ENCODE measurements at places on chromosomes 7 and 10.
A peak's percentile ranks its signal among the peaks of the same experiment; 100 is the strongest.

- DNase-seq = peak; percentile 80
Observed at GRCh38 chr7:83936056-83936708, 258.4 kb downstream of the SEMA3A start.

DNA sequence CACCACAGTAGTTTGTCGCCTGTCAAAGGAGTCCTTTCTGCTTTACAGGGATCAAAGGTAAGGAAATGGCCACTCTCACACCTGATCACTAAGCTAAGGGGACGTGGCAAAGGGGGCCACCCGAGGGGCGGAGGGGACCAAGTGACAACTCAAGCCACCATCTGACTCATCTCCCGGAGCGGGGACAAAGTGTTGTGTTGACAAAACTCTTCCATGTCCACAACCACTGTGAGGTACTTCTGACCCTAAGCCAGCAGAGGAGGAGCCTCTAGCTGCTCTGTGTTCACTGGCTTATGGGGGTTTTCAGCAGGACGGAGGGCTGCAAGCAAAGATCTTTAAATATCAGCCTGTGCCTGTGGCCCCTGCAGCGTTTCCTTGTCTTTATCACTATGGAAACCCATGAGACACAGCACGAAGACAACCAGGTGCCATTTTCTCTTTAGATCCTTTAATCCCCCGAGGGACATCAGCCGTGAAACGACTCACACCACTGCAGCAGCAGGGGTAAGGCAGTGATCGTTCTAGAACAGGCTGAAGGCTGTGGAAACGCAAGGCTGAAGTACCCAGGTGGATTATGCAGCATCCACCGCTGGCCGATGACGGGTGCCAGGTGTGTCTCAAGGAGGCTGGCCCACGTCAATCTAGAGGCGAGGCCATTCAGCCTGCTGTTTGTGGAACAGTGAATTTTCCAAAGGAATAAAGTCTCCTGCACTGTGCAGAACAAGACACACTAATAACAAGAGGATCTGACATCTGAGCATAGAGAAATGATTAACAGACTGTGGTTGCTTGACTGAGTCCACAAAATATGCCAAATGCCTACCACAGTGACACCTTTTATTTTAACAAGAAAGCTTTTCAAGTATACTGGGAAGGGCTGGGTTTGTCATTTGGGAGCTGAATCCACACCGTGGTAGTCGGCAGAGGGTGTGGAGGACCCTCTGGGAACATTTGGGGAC is 26.6 kb upstream of the DDC start:
- no peak for DNase-seq

- DNase-seq = no peak
Observed at GRCh38 chr7:151539088-151539671, 19.5 kb upstream of the RHEB start.

GRCh38 chr7:117375380-117375779 is 51.9 kb downstream of the ASZ1 start:
- DNase-seq = peak; percentile 12

- DNase-seq = no peak
Observed at GRCh38 chr10:63651864-63652263, 130.7 kb downstream of the REEP3 start.

- no peak for DNase-seq
Observed at GRCh38 chr10:51800121-51800520, 100.7 kb upstream of the CSTF2T start.

- no peak for DNase-seq
Observed at GRCh38 chr7:69035826-69036225, 562.4 kb upstream of the AUTS2 start.

GRCh38 chr10:70656489-70656888 is 15.8 kb upstream of the ADAMTS14 start:
- peak; percentile 93 for DNase-seq

GRCh38 chr10:84117686-84118394 is 21.5 kb upstream of the GHITM start:
- no peak for DNase-seq

DNA sequence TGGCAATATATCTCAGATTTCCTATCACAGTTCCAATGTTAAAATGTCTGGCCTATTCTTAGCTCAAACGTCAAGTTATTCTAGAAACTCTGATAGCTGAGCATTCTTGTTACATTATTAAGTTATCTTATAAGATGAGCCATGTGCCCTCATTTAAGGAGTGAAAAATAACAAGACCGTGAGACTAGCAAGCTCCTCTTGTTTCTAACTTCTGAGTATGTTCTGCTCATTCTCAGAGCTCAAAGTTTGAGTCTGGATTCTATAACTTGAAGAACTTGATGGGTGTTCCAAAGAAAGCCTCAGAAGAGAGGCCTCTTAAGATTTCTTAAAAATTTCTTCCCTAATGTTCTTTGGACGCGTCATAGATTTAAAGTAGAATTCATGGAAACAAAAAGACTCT is 215.2 kb downstream of the HTR7 start:
- DNase-seq = no peak

- DNase-seq = peak; percentile 86
Observed at GRCh38 chr7:108358553-108358952, 97.7 kb downstream of the NRCAM start.

GRCh38 chr7:33982425-33982786 is 77.1 kb downstream of the BMPER start:
- peak; percentile 62 for DNase-seq

GRCh38 chr10:103692436-103692951 is 162.9 kb downstream of the SH3PXD2A start:
- no peak for DNase-seq

DNA sequence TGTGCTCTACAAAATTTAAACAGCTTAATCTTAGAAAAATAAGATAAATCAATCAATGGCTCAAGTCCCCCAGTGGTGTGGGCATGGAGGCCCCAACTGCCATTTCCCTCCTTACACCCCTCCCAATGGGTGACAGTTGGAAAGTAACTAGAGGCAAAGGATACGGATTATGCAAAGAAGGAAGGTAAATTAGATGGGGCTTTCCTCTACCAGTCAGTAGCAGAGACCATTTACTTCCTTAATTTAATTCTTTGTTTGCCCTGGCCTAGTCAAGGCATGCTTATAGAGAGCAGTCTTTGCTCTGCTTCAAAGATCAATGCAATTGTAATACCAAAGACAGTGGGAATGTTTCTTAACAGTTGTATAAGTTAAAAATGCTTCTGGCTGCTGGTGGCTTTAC is 63.3 kb upstream of the PAPSS2 start:
- DNase-seq = no peak

- peak; percentile 12 for DNase-seq
Observed at GRCh38 chr7:80054356-80054755, 80.3 kb upstream of the GNAI1 start.

DNA sequence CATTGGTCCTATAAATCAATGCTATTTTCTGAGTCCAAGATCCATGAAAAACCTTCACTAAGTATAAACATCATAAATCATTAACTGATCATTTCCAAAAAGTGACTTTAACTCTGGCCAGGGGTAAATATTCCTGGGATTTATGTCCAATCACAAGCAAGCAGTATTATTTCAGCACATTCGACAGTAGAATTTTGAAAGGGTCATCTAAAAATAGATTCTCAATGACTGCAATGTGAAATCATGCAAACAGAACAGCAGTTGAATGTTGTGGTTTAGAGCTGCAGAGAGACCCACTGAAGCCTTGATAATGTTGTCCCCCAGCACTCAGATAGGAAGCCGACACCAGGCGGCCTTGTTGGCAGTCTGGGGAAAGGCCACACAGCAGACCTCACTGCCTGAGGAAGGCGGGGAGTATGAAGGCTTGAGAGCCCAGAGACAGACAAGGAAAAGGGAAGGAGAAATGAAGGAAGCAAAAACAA is 38.1 kb downstream of the FAM107B start:
- no peak for DNase-seq

DNA sequence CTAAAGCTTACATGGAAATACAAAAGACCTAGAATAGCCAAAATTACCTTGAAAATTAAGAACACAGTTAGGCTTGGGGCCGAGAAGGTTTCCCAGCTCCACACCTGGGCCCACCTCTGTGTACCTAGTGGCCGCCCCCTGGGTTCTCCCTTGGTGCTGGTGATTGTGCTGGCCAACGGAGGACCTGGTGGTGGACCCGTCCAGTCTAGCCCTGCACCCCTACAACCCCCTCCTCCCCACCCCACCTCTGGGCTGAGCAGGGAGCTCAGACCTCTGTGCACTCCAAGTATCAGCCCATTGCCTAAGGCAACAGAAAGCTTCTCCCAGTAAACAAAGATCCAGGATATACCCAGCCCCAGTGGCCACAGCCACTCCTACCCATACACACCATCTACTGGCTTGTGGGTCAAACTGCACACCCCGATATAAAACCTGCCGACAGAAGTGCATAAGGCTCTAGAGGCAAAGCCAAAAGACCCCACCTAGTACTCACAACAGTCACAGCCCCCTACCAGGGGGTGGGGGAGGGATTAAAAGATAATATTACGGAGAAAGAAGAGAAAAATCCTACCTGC is 105.0 kb upstream of the DIP2C start:
- no peak for DNase-seq

DNA sequence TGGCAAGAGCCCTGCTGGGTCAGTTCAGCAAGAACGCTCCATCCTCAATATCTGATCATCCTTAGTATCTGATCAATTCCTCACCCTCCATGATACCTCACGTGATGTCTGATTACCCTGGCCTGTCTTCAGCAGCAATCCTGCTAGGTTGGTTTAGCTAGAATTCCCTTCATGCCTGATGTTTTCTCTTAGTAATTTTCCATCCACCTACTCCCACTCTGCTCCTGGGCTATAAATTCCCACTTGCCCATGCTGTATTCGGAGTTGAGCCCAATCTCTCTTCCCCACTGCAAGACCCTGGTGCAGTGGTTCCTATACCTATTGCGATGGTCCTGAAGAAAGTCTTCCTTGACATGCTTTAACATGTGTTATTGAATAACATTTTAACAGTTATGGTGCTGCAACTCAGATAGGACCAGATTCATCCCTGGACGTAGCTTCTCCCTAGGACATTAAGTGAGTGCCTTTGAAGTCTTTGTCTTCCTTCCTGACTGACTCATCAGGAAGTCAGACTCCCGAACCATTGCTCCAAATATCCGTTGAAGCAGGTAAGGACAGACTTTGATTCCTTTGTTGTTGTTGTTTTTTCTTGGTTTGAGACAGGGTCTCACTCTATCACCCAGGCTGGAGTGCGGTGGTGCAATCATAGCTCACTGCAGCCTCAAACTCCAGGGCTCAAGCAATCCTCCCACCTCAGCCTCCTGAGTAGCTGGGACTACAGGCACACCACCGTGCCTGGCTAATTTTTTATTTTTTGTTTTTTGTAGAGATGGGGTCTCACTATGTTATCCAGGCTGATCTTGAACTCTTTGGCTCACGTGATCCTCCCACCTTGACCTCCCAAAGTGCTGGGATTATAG is 29.4 kb upstream of the CLDN3 start:
- DNase-seq = peak; percentile 46

DNA sequence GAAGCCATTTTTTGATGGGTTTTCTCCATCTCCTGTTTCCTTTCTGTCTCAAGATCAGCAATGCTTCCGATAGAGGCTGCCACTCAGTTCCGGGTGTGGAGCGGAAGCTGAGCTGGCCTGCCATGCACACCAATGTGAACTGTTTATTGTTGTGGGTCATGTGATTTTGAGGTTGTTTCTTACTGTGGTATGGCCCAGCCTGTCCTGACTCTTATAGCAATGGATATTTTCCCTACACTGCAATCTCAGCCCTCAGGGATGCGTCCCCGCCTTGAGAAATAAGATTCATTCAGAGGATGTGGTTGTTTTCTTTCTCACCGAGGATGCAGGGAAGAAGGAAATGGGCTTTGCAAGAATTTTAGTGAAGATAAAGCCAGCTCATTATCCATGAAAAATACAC is 134.7 kb downstream of the PFKFB3 start:
- no peak for DNase-seq

DNA sequence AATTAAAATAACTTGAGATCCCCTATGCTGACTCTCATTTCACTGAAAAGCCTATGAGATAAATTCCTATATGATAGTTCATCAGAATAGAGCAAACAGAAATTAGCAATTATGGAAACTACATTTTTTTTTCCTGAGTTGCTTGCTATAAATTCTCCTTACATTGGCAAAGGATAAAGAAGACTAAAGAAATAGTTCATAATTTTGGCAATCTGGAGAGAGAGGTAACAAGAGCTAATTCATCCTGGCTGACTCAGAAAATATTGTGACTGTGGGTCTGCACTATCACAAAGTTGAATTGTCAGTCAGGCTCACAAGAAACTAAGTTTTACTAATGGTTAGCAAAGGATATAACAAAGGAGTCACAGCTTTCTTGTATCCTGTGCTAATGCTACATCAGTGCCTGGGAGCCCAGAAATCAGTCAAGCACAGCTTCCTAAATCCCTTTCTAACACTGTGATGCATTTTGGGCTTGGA is 483.0 kb downstream of the MAGI2 start:
- no peak for DNase-seq

- peak; percentile 96 for DNase-seq
Observed at GRCh38 chr10:103941801-103942200, 23.8 kb upstream of the STN1 start.

DNA sequence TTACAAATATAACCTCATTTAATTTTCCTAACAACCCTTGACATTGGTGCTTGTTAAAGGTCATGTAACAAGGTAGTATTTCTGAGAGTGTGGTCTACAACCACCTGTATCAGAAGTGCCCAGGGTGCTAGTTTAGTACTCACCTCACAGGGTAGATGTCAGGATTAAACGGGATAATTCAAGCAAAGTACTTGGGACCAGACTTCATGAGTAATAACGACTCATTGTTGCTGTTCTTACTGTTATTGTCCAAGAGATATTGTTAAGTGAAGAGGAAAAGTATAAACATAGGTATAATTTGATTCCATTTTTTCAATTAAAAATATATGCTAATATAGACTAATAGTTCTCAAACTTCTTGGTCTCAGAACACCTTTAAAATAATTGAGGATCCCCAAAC is 179.3 kb downstream of the WNT2 start:
- DNase-seq = peak; percentile 69

- no peak for DNase-seq
Observed at GRCh38 chr7:28110427-28111012, 70.1 kb downstream of the JAZF1 start.

- DNase-seq = peak; percentile 33
Observed at GRCh38 chr7:30019960-30020359, 6.5 kb downstream of the FKBP14 start.

GRCh38 chr7:15783987-15784693 is 97.7 kb upstream of the MEOX2 start:
- DNase-seq = no peak

GRCh38 chr7:7564323-7564780 is 2.3 kb upstream of the MIOS start:
- peak; percentile 97 for DNase-seq

DNA sequence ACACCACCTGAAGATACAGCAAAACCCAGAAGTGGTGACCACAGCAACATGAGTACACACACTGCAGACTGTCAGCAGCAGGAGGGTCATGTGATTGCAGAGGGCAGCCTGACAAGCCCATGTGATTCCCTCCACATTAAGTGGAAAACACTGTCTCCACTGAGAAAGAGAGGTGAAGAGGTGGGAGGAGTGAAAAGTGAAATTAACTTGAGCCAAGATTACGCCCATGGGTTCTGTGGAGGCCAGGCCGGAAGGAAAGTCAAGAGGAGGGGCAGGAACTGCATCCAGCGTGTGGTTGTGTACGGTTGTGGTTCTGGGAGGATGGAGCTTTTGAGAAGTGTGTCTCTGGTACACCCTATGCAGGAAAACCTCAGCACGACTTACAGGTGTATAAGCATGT is 138.5 kb downstream of the PLXNA4 start:
- no peak for DNase-seq

Measured in epithelial cell of esophagus (primary cell).